ENCODE measurements at places on chromosomes 6 and 20.

DNA sequence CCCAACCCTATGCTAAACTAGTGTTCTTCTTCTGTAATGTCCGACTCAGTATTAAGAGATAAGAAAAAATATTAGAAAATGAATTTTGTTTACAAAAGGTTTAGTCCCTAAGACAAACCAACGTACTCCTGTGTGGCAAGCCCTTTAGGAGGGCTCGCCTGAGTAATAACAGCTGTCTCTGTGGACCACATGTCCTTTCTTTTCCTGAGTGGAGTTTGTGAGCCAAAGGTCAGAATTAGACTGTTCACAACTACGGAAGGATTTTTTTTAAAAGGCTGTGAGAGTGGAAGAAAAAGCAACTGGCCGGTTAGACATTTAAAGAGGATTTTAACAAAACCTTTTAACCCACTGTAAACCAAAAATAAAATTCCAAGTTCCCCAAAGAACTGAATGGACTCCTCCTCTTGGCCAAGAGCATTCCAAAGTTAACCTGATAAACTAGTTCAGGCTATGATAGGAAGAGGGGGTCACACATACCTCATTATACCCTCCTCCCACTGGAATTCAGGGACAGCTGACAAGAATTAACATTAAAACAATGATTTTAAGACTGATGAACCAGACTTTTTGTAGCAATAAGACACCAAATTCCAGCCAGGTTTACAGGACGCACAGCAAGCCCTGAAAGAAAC, 43.5 kb downstream of the FAM184A start:
- no peak for DNase-seq

- no peak for DNase-seq
Observed at GRCh38 chr6:127475135-127475822, 16.1 kb upstream of the KIAA0408 start.

- DNase-seq = no peak
Observed at GRCh38 chr20:35007413-35007812, 51.7 kb downstream of the MYH7B start.

DNA sequence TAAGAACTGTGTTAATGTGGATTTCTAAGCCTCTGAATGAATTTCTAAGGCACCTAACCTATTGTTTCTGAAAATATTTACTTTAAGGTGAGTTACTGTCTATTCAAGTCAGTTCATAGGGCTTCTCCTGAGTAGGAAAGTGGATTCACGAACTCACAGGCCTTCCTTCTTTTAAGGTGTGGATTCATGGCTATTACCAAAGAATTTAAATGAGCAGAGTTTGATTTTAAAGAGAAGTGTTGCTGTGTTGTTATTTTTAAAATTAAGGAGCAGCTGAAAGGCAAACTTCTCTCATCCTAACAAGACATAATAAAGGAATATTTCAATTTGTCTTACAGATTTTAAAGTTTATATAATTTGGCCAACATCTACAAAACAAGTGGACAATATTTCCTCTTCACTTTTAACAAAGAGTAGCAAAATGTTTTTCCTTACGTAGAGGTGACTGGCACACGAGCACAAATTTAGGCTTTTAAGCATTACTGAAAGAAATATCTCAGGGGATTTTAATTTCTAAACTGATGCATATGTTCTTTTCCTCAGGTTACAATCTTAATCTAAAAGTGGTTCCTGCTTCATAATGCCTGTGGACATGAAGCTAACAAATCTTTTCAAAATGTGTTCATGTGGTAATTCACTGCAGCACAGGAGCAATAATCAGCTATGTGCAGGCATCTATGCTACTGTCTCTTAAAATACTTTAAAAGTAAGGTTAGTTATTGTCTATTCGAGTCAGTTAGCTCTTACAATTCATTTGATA, 602 bp upstream of the TSPYL4 start:
- no peak for DNase-seq

GRCh38 chr20:36468149-36469000, 72.9 kb upstream of the MYL9 start:
- DNase-seq = no peak

DNA sequence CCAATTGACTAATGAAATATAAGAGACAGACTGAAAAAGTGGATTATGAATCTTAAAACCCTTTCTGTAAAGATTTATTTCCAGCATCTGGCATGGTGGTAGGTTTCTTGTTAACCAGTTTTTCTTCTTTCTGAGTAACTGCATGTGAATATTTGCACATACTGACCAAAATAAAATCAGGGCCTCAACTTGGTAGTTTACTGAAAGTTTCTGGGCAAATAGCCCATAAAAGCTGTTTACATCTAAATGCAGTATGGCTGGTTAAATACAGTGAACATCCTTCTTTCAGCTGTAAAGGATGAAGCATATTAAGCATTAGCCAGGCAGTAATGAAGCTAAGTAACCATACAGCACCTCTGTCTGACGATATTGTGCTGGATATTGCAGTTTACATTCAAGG, 83.6 kb upstream of the EYS start:
- DNase-seq = no peak

DNA sequence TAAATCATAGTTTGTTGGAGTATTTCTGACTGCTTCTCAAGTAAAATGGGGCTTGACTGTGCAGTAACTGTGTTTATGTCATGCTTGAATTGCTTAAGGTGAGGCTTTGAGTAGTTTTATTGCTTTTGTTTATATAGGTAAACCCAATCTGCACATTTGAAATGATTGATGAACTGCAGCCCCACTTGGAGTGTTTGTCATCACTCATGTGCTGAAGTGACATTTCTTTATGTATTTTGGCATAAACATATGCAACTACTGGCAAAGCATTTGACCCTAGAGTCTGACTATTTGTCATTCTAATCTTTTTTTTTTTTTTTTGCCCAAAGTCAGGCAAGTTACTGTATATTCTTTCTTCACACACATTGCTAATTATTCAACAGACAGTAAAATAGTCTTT, 491.4 kb upstream of the POU3F2 start:
- DNase-seq = no peak

GRCh38 chr6:111823012-111823411, 50.2 kb downstream of the FYN start:
- DNase-seq = no peak

- no peak for DNase-seq
Observed at GRCh38 chr6:53855940-53856339, 61.1 kb downstream of the LRRC1 start.

GRCh38 chr6:27547157-27548075, 74.5 kb upstream of the ZNF184 start:
- DNase-seq = no peak

DNA sequence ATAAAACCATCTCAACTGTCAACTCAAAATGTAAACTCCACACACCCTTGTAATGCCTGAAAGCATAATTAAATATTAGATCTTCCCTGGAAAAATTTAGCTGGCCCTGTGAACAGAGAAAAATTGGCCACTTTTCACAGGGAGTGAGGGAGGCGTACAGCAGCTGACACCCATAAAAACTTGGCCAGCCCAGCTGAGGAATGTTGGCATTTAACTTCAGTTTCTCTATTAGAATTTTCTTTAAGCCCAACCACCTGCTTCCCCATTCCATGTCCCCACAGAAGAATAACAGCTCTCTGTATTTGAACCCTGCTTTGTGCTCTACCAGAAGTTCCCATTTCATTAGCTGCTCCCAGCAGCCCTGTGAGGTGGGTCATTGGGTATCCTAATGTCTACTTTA, 41.0 kb downstream of the PKHD1 start:
- no peak for DNase-seq

GRCh38 chr6:135820340-135820739, 31.2 kb upstream of the PDE7B start:
- DNase-seq = no peak

DNA sequence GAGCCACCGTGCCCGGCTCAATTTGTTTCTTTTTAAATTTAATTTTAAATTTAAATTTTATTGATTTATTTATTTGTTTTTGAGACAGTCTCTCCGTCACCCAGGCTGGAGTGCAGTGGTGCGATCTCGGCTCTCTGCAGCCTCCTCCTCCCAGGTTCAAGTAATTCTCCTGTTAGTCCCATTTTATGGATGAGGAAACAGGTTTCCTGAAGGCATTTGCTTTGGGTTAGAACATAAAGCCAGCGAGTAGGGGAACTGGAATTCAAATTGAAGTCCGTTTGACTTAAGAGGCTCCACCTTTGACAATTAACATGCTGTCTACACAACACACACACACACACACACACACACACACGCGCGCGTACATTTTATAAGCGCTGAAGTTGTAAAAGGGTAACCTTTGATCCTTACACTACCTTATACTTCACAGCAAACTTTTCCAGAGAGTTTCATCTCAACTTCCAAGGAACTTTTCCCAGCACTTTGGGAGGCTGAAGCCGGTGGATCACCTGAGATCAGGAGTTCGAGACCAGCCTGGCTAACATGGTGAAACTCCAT, 232.0 kb downstream of the BCAS1 start:
- DNase-seq = no peak

GRCh38 chr6:56314683-56315523, 67.5 kb upstream of the COL21A1 start:
- DNase-seq = no peak

- no peak for DNase-seq
Observed at GRCh38 chr6:7523922-7524321, 17.5 kb upstream of the DSP start.

DNA sequence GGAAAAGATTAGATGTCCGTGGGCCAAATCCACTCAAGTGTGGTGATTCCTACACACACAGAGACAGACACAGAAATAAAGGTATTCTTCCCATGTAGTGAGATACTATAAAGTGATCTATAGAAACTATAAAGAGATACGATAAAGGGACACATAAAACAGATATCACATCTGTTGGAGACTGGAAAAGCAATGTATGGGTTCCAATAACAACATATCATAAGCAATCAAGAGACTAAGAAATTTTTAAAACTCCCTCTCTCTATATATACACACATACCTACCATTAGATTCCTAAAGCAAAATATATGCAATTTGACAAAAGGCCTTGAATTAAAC, 5.2 kb downstream of the PPP1R10 start:
- no peak for DNase-seq

GRCh38 chr20:24761220-24762065, 187.6 kb upstream of the CST7 start:
- DNase-seq = no peak

- no peak for DNase-seq
Observed at GRCh38 chr6:51800603-51801002, 286.8 kb downstream of the PKHD1 start.

- no peak for DNase-seq
Observed at GRCh38 chr6:14031516-14031915, 86.1 kb upstream of the CD83 start.

- DNase-seq = no peak
Observed at GRCh38 chr6:31528821-31529328, at the start of gene MCCD1. TSS of gene MCCD1 (plus strand) at chr6:31528962. CDS start at chr6:31529015, 53 bp downstream.

GRCh38 chr6:89412071-89413005, at the start of gene RRAGD:
TSS of gene RRAGD (minus strand) at chr6:89412273. CDS start at chr6:89411993, 280 bp downstream.
- no peak for DNase-seq

DNA sequence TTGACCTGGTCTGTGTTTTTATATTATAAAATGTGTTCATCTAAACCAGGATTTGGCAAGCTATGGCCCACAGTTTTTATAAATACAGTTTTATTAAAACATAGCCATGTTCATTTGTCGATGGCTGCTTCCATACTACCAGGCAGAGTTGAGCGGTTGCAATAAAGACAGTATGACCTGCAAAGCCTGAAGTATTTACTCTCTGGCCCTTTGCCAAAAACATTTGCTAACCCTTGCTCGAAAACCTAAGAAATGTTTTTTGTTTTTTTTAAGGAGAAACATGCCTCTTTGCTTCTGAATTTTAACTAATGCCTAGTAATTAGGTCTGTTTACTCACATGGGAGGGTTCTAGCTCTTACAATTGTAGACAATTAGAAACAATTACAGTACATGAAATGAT, 67.4 kb upstream of the SMIM28 start:
- DNase-seq = no peak

DNA sequence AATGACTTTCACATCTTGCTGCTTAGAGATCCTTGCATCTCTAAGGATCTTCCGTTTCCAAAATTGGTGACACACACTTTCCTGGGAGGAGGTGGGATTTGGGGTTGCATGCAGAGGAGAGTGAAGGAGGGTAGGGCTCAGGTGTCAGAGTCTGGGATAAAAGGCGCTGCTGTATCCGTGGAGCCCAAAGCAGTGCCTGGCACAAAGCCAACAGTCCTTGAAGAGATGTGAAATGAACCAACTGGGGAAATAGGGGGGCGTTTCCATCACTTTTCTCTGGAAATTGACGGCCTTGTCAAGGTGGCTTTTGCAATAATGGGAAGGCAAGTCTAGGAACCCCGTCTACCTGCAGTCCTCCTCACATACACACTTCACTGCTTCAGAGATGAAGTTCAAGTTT, 59.5 kb upstream of the NELFCD start:
- no peak for DNase-seq

DNA sequence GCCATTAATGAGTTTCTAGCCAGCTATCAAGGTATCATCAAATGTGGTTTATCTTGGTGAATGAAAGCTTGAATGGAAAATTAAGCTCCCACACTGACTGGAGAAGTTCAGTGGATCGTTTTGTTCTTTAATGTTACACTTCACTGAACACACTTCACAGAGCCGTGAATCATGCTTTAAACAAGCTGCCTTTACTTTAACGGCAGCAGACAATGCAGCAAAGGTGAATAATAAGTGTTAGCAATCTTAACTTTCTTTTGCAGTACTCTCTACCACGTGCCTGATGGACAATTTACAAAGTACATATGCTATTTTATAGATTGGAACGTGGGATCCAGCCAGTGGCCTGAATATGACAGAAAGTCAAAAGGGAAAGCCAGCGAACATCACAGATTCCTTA, 424.5 kb downstream of the GRIK2 start:
- no peak for DNase-seq

- no peak for DNase-seq
Observed at GRCh38 chr20:31710423-31711108, 12.1 kb downstream of the BCL2L1 start.
